Fibroblast of skin of scalp (primary cell): ENCODE measurements at places on chromosomes 13 and 19.
A peak's percentile ranks its signal among the peaks of the same experiment; 100 is the strongest.

- no peak for DNase-seq
Measured at GRCh38 chr19:45168767-45169351, 8.1 kb upstream of the NKPD1 start.

DNA sequence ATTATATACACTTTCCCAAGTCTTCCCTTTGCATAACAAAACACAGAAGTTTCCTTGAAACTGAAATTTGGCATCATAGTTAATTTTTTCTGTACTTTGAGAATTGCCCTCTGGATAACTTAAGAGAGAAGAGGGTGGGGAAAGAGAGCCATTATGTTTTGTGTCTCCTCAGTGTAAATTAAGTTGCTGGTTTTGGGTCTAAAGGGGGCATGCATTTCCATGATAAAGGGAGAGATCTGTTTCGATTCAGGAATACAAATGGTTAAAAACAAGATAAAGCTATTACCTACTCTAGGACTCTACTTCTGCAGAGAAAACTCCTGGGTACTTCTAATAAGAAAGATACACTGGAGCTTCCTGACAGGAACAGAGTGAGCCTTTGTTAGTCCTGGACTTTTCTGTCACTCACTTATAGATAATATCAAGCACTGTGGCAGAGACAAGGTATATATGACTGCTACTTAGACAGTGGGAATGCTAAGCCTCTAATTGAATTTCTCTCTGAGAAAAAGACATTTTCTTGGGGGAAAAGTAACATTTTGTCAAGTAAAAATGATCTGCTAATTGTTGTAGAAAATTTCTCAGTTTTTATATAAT, 142.8 kb upstream of the PCDH9 start:
- DNase-seq: no peak

DNA sequence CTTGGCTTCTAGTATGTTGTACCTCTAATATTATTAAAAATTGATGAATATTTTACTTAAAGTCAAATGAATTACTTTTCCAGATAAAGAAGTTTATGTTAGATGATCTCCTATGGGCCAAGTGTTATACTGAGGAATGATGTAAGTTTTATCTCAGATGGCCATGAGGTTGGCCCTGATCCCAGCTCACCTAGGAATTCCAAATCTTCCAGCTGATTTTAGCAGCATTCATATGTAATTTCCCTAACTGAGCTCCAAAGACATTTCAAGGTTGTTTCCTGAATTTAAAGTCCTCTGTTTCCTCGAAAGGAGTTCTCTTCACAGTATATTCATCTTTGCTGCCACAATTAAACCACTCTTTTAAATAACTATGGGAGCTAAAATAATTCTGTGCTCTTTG, 1670.4 kb upstream of the SPRY2 start:
- DNase-seq: no peak

DNA sequence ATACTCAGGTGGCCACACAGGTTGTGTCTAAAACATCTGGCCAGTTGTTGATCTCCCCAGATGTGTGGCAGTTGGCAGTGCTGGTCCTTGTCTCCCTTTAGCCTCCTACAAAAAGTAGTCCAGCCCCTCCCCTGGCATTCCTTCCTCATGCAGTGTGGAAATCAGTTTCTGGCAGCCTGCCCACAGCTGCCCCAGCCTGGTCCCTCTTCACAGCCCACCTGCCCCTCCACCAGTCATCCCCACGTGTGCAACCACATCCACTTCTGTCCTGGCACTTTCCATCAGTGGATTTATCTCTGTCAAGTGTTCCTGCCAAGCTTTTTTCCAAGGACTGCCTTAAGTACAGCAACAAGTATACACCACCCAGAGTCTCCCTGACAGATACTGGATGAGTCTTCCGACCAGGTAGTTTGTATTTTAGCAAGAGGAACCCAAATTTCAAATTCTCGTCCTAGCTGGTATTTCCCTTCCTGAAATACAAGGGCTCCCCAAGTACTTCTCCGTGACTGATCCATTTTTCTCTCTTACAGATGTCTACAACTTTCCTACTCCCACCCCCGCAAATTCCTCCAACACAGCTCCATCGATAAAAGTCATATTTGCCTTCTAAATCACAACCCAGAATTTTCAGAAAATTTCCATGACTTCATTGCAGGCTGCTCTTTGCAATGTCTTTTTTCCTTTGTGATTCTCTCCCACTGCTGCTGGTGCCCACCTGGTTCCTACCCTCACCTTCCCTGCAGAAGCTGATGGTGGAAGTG, 313.5 kb downstream of the FOXO1 start:
- no peak for DNase-seq

GRCh38 chr13:91123456-91124127, 223.9 kb upstream of the MIR17HG start:
- no peak for DNase-seq

DNA sequence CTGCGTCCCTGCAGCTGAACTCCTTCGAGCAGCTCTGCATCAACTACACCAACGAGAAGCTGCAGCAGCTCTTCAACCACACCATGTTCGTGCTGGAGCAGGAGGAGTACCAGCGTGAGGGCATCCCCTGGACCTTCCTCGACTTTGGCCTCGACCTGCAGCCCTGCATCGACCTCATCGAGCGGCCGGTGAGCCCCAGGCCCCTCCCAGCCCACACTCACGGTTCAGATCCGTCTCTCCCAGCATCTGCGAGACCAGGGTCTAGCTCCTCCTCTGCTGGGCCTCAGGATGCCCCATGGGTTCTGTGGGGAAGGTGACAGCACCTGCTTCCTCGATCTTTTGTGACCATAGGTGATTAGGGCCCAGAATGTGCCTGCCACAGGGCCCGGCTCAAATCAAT, 46.2 kb downstream of the MYH14 start:
- DNase-seq: no peak

- DNase-seq: no peak
Measured at GRCh38 chr13:73998631-73999030, 135.6 kb downstream of the KLF12 start.

- DNase-seq: no peak
Measured at GRCh38 chr13:52141299-52141698, 12.4 kb upstream of the NEK5 start.

DNA sequence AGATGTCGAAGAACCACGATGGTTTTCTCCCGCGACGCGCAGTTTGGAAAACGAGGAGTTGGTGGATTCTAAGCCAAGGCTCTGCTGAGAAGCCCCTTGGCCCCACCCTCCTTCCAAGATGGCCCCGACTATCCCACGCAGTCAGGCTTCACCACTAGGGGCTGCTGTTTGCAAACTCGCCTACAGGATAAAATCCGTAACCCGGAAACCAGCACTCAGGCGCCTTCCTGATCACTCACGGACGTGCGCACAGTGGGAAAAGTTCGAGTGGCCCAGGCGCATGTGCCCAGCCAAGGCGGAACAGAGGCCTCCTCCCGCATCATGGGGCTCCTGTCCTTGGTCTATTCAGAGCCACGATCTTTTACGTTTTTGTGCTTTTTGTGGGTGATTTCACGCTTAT, 19.2 kb upstream of the UQCR11 start:
- peak; percentile 58 for DNase-seq

DNA sequence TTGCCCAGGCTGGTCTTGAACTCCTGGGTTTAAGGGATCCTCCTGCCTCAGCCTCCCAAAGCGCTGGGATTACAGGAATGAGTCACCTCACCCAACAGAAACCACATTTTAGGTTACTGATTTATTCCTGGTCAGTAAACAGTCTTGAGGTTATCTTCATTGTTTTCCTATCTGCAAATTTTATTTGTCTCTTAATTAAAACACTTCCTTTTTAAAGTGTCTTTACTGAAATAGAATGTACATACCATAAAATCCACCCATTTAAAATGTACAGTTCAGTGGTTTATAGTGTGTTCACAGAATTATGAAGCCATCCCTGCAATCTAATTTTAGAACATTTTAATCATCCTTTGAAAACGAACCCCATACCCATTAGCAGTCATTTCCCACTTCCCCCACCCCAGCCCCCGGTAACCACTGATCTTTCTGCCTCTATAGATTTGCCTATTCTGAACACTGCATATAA, 63.0 kb downstream of the MAP4K1 start:
- no peak for DNase-seq
